ENCODE measurements at places on chromosomes 1 and 21.

- DNase-seq, result no peak
Measured at GRCh38 chr1:236303675-236304074, 21.9 kb upstream of the ERO1B start.

DNA sequence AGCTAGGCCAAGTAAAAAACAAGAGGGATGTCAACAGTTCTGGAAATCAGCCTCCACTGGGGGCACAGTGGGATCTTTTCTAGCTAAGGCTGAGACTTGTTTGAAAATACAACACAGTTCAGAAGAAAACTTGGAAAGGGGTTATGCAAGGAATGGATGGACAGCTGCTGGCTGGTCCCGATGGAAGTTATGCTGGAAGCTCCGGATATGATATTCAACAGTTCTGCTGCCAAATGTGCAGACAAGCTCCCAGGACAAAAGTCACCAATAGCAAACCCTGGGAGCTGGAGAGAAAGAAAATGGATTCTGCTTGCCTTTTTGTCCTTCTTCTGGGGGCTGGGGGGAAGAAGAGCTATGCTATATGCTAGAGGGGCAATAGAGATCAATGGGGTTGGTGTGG, 14.3 kb downstream of the LMX1A start:
- no peak for DNase-seq

DNA sequence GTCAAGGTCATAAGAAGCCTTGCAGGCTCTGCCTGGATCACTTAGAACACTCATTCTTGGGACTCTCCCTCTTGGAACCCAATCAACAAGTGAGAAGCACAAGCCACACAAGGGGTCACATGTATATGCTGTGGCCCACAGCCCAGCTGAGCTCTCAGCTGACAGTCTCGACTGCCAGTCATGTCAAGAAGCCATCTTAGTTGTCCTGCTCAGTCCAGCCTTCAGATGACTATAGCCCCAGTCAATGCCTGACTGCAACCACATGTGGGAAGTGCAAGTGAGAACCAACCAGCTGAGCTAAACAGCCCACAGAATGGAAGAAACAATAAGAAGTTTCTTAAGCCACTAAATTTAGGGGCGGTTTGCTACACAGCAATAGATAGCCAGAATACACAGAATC, 356.0 kb downstream of the KCNH1 start:
- DNase-seq, result no peak

- no peak for DNase-seq
Measured at GRCh38 chr1:61474269-61474817, 250.6 kb downstream of the TM2D1 start.

- no peak for DNase-seq
Measured at GRCh38 chr1:82330330-82330729, 529.6 kb downstream of the ADGRL2 start.

Data from effector memory CD8-positive, alpha-beta T cell (primary cell).